ENCODE measurements at places on chromosomes 2 and 18.

GRCh38 chr18:24230766-24231165 is 91.9 kb downstream of the CABYR start:
- DNase-seq = no peak

DNA sequence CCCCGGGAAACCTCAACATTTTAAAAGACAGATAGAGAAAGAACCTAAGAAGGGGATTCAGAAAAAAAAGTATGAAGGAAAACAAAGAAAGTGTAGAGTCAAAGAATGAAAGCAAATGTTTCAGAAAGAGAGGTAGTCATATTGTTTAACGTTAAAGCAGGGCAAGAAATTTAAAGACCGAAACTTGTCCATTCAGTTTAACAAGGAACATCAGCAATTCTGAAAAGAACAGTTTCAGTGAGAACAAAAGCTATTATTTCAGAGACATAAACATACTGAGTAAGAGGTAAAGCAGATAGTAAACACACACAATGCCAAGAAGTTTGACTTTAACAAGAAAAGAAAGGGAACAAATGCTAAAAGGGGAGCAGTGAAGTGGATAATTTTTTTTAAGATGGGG is 41.1 kb downstream of the MBD2 start:
- no peak for DNase-seq

- no peak for DNase-seq
Measured at GRCh38 chr2:130352237-130352636, 3.6 kb upstream of the PTPN18 start.

- no peak for DNase-seq
Measured at GRCh38 chr2:239230318-239231052, 170.3 kb downstream of the HDAC4 start.

DNA sequence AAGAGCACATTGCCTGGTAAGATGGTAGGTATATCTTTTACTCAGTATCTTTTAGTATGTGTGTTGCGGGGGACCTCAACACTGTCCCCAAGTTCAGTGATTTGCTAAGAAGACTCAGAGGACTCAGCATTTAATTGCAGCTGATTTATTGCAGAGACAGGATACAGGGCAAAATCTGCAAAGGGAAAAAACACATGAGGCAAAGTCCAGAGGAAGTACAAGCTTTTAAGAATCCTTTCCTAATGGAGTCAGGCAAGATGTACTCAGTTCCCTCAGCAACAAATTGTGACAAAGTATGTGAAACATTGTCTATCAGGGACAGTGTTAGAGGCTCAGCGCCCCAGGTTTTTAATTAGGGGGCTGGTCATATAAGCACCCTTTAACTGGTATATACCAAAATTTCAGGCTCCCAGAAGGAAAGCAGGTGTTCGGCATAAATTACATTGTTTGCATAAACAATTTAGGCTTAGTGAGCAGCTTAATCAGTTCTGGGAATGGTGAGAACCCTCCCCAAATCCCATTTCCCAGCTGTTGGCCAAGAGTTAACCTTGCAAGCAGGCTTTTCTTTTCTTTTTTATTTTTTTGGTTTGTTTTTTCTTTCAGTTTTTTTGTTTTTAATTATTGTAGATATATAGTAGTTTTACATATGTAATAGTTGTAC is 41.7 kb downstream of the RAB3GAP1 start:
- DNase-seq = no peak

- no peak for DNase-seq
Measured at GRCh38 chr2:208488686-208489564, 82.3 kb downstream of the PTH2R start.

DNA sequence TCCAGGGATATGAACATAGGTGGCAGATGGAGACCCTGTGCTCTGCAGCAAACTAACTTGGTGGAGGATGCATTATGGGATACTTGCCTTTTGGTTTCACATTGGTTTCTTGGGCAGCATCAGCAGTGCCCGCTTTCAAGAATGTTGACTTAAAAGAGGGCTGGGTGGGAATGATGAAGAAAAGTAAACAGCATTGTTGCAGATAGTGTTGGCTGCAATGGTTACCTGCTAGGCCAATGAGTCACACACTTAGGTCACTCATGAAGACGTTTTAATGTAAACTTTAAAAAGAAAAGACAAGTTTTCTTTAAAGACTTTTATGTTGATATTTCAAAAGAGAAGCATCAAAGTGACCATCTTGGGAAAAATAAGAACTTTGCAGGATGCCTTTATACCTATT is 26.1 kb upstream of the FAM237A start:
- DNase-seq = no peak

- no peak for DNase-seq
Measured at GRCh38 chr2:175205523-175205922, 24.0 kb upstream of the ATP5MC3 start.

DNA sequence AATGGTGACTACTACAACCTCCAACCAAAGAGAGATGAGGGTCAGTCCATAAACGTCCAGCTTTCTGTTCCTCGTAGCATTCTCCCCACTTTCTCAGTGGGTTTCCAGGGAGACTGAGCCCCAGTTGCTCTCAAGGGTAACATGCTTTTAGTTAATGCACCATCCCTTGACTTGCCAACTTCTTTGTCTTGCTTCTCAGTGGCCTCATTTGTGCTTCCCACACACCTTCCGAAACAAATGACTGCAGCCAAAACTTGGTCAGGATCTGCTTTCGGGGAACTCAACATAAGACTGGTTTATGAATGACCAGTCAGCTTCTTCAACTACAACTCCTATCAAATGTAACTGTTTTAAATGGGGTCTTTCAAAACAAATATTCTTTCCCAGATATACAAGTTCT is 94.1 kb downstream of the COL6A3 start:
- no peak for DNase-seq

GRCh38 chr2:151904807-151905206 is 76.6 kb upstream of the ARL5A start:
- DNase-seq = no peak

DNA sequence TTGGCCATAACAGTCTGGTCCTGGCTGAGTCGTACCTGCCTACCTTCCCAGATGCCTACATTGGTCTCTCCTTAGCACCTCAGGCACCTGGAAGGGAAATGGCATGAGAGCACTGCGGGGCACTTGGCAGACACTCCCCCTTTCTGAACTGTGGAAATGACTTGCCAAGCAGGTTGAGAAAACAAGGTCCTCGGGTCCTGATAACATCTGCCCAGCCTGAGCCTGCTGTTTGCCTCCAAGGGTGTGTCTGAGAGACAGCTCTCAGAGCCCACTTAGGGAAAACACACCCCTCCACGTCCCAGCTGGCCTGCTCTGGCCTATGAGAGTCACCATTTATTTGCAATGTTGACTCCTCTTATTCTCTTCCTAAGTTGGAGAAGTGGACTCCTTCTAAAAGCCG is 10.5 kb downstream of the FAM110C start:
- no peak for DNase-seq

DNA sequence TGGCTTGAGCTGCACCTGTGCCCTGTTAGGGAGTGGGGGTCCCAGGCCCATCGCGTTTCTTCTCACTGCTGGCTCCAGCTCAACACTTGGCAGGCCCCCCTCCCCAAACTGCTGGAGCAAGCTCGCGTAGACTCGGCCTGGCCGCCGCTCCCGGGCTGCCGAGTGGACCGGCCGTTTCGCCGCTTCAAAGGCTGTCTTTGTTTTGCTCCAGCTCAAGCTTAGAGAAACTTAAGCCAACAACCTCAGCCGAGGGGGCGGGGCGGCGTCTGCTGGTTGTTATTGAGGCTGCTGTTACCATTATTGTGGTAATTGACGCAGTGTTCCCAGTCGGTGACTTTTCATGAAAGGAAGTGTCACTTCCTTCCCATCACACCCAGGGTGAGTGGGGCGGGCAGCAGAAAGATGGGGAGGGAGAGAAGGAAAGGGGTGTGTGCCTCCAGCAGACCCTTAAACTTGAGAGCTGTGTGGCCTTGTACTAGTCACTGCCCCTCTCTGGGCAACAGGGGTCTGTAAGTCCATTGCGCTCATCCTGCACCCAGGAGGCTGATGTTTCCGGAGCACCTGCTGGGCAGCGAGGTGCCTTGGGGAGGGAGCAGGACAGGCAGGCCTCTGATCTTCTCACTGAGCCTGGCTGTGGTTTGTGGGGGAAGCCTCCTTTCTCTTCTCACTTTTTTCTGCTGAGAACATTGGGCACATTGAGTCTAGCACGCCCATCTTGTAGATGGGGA is 2.1 kb downstream of the ARID5A start:
- DNase-seq = peak; percentile 91

DNA sequence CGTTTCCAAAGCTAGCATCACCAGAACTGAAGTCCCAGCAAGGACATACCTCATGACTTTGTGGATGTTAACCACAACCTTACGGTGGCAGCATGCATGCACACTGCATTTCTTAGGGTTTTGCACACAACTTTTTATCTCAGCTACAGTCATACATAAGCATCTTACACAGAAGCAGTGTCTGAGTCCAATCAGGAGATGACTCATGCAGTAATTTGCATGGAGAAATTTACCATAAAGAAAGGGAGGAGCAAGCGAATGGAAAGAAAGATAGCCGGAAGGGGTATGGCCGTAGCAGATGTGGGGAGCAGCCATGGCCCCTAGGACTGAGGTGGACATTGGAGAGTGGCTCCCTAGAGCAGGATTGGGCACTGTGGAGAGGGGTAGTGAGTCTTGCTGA is 522.5 kb downstream of the GALR1 start:
- DNase-seq = no peak

DNA sequence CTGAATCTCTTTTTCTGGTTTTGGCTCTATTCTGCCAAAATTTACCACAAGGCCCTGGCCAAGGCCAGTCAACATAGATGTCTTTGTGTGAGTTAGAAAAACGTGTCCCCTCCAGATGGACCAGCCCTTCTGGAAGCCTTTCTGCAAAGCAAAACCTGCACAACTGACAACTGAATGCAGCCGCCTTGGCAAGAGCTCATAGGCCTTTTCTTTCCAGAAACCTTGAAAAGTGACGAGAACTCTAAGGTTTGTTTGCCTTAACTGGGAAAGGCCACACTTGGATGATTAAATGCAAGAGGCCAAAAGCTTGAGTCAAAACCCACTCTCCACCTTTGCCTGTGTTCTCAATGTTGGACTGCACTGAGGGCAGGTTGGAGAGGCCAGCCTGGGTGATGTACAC is 103.9 kb downstream of the COLEC12 start:
- no peak for DNase-seq

DNA sequence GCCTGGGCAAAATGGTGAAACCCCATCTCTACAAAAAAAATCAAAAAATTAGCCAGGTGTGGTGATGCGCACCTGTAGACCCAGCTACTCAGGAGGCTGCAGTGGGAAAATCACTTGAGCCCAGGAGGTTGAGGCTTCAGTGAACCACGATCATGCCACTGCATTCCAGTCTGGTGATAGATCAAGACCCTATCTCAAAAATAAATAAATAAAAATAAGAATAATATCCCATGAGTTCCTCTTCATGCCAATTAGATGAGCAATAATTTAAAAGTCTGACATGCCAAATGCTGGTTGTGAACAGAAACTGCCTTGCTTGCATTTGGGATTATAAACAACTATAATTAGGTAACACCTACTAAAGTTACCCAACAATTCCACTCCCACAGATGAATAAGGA is 22.1 kb upstream of the ANKRD44 start:
- DNase-seq = no peak

- DNase-seq = peak; percentile 85
Measured at GRCh38 chr18:50297621-50298442, 10.3 kb upstream of the CXXC1 start.

DNA sequence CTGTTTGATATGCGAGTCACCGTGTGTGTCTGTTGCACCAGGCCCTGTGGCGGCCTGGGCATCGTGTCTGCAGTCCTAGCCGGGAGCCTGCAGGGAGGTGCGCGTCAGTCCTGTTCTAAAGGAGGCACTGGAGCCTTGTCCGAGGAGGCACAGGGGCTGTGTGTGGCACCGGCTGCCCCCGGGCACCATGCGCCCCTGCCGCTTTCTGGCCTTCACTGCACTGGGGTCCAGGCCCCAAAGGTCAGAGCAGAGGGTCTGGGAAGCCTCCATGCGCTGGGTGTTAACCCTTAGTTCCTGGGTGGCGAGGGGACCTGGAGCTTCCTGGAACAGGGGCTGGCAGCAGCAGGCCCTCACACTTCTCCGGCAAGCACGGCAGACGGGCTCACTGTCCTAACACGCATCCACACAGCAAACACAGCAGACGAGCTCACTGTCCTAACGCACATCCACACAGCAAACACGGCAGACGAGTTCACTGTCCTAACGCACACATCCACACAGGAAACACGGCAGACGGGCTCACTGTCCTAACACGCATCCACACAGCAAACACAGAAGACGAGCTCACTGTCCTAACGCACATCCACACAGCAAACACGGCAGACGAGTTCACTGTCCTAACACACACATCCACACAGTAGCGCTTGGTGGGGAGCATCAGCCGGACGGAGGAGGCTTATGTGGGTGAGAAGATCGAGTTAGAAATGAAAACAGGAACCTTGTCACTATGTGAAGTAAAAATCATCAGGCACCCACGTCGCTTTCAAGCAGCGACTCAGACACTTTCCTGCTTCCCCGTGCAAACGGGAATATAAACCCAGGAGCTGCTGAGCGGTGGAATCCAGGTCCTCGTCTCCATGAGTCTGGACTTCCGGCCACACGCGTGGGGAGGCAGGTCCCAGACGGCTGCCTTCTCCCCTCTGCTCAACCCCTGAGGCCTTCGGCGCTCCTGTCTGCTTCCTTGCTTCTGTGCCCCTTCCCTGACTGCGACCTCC is 65.3 kb downstream of the TPO start:
- DNase-seq = no peak

GRCh38 chr2:119198240-119198840 is 25.3 kb upstream of the STEAP3 start:
- no peak for DNase-seq

GRCh38 chr2:96760986-96761832 is 507 bp downstream of the CNNM4 start:
- peak; percentile 50 for DNase-seq

- DNase-seq = no peak
Measured at GRCh38 chr2:43569921-43570320, 25.9 kb downstream of the THADA start.

DNA sequence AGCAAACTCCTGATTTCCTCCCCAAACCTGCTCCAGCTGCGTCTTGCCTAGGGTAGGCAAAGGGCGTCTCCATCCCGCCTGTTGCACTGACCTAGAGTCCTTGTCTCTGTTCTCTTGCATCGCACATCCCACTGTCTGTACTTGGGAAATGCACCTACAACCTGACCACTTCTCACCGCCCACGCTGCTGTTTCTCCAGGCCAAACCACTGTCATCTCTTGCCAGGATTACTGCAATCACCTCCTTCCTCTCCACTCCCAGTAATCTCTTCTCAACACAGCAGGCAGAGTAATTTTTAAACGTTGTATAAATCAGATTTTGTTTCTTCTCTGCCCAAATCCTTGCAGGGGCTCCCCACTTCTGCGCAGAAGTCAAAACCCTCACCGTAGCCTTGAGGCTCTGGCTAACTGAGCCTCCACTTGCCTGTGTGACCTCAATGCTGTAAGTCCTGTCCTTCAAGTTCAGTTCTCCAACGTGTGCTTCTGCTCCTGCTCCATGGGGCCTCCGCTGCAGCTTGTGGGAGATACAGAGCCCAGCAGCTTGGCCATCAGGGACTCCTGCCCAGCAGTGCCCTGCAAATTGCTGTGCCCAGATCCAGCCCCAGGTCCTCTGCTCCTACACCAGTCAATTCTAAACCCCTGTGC is 27.7 kb upstream of the SEMA4C start:
- DNase-seq = no peak

Measured in H9 (cell line).